ENCODE measurements at places on chromosomes 12 and 14.

DNA sequence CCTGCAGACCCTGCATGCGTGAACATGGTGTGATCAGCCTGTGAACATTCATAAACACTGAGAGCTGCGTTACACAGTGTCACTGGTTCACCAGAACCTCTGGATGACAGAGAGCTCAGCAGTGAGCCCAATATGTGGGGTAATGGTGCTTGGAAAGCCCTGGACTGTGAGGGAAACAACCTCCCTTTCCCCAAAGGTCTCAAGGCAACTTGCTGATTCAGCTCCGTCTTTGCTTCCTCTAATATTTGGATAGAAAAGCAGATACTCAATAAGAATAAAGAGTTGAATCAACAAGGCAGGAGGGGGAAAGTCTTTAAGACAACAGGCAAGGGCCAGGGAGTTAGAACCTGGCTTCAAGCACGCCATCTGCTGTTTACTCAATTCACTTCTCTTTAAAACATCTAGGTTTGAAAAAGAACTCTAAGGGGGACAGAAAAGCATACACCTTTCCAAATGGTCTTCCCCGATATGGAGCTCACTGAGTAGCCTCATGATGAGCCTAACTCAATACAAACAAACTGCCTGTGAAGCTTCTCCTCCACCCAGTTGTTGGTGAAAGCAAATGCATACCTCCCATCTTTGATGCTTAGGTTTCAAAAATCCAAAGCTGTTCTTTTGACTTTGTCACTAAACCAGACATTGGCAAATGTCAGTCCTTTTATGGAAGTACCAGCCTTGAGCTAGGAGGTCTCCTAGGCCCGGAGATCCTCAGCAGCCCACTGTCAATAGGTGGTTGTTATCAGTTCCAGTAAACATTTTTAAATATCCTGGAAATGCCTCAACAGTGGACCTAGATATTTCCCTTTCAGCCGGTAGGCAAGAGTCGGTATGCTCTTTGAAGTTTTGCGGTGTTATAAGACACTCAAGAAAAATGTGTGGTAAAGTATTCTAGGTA is 76.1 kb downstream of the SAMD4A start:
- no peak for DNase-seq

DNA sequence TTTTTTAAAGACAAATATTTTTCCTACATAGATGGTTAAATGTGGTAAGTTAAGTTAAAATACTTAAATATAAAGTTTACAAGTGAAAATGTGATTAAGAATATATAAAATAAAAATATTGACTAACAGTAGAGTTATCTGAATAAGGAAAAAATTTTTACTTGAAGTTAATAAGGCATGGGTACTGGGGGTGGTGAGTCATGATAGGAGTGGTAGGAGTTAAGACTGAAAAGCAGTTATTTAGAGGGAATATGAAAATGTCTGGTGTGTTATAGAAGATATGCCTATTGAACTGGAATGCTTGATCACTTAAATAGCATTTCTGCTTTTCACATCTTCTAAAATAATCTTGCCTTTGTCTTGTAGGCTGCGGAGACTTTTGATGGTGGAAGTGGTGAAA is 68.7 kb downstream of the CCDC91 start:
- no peak for DNase-seq

DNA sequence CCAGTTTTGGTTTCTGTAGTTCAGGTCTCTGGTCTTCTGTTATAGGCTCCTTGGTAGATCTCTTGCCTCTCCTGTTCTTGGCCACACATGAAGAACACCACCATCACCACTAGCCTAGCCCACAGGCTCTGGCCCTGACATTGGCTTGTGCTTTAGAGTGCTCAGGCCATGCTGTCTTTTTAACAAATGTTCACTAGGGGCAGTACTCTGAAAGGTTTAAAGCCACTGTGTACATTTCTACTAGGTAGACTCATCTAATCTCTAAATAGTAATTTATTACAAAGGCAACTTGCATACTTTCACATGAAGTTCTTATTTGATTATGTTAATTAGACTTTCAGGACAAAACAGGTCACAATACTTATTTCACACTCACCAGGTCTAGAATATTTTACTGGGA is 38.3 kb downstream of the PDE6H start:
- DNase-seq = no peak

DNA sequence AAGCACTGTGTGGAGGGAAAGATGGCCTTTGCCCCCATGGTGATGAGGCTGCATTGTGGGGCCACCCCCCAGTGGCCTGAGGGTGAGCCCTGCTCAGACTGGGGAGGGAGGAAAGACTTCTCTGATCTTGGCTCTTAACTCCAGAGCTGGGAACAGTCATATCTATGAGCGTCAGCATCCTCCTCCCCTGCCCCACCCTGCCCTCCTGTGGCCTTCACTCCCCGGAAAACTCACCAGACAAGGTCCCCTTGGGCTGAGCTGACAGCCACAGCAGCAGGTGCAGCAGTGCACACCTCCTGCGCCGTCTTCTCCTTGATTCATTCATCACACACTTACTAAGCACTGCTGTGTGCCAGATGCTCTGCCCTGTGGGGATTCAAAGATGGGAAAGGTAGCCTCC is 98.8 kb downstream of the B4GALNT3 start:
- DNase-seq = no peak

DNA sequence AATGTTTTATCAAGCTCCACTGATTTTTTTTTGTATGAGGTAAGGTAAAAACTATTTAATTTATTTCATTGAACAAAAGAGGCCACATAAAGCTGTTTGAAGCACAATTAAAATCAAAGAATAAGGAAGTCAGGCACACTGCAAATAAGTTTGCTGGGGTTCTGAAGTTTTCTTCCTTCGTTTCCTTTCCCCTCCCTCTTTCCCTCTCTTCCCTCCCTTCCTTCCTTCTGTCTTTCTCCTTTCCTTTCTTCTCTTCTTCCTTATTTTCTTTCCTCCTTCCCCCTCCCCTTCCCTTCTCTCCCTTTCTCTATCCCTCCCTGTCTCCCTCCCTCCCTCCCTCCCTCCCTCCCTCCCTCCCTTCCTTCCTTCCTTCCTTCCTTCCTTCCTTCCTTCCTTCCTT is 78.7 kb downstream of the ALX1 start:
- no peak for DNase-seq

DNA sequence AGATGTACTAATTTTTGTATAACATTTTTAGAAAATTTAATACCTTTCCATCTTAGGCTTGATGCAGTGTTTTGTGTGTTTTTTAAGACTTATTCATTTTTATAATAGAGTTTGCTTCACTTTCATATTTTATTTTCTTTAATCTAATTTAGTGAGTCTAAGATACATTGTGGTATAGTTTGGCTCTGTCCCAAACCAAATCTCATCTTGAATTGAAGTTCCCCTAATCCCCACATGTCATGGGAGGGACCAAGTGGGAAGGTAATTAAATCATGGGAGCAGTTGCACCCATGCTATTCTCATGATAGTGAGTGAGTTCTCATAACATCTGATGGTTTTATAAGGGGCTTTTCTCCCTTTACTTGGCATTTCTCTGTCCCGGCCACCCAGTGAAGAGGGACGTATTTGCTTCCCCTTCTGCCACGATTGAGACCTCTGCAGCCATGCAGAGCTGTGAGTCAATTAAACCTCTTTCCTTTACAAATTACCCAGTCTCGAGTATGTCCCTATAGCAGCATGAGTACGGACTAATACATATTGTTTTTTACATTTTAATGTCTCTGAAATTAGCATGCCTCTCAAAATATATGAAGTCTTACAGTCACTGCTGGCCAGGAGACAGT is 34.9 kb downstream of the GABARAPL1 start:
- DNase-seq = no peak

- no peak for DNase-seq
Observed at GRCh38 chr12:32895688-32896431, 717 bp downstream of the PKP2 start.

DNA sequence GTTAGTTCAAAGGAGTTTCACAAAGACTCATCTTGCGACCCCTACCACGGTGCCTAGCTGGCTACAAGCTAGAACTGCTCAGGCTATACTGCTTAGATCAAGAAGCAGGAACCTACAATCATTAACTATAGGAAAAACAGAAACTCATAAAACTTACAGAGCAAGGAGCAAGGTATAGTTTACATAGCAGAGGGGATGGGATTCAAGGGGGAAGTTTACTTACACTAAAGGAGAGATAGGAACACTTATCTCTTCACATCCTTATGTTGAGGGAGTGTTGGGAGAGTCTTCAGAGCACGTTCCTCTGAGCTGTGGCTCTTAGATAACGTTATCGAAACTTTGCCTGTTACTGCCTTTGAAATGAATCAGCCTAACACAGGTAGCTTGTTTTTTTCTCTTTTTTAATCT is 58.1 kb downstream of the FSCB start:
- DNase-seq = no peak

GRCh38 chr12:11885261-11886038 is 185.3 kb upstream of the BCL2L14 start:
- no peak for DNase-seq

DNA sequence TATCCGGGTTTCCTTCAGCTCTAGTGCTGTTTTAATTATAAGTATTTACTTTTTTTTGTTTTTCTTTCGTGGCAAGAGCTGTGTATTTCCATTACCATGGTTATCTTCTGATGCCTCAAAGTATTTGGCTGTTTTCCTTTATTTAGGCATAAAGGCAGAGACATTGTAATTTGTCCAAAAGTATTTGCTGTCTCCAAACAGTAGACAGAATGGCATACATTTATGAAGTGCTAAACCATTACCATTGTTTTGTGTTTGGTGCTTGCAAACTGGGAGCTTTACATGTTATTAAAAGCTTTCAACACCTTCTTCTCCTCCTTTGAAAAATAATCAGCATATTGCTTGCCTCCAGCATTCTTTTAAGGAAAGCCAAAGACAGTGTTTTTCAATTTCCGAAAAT is 46.3 kb downstream of the FLRT2 start:
- DNase-seq = no peak

- DNase-seq = no peak
Observed at GRCh38 chr14:97388408-97388807, 591.2 kb downstream of the VRK1 start.

- DNase-seq = no peak
Observed at GRCh38 chr14:68675233-68675577, 117.7 kb downstream of the ZFP36L1 start.

DNA sequence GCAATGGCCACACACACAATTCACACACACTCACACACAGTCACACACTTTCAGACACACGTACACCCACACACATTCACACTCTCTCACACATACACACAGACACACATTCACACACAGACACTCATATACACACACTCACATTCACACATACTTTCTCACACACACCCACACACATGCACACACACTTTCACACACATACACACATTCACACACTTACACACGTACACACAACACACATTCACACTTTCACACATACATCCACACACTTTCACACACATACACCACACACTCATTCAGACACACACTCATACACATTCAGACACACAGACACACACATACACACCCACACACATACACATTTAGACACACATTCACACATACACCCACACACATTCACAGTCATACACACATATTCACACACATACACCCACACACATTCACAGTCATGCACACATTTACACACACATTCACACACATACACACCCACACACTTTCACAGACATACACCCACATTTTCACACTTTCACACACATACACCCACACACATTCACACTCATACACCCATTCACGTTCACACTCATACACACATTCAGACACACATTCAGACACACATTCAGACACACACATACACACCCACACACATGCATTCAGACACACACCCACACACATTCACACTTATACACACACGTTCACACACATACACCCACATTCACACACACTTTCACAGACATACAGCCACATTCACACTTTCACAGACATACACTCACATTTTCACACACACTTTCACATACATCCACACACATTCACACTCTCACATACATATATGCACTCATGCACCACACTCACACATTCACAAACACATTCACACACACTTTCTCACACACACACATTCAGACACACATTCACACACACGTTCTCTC is 52.6 kb upstream of the C14orf180 start:
- DNase-seq = no peak

DNA sequence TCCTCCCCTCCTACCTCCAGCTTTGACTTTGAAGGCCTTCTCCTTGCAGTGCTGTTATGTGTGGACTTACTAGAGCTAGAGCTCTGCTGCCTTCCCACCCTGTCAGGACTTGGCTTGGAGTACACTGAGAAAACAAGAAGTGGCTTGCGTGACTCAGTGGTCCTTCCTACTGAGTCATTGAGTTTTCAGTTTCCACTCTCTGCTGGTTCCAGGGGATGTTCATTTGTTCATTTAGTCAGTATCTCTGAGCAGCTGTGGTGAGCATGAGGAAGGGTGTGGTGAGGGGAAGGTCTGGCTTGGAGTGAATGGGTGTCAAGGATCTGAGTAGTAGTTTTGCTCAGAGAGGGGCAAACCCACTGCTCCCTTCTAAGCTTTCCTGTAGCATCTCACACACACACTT is 17.2 kb upstream of the ELK3 start:
- DNase-seq = no peak

- no peak for DNase-seq
Observed at GRCh38 chr12:49881415-49882247, 22.1 kb downstream of the FAIM2 start.

DNA sequence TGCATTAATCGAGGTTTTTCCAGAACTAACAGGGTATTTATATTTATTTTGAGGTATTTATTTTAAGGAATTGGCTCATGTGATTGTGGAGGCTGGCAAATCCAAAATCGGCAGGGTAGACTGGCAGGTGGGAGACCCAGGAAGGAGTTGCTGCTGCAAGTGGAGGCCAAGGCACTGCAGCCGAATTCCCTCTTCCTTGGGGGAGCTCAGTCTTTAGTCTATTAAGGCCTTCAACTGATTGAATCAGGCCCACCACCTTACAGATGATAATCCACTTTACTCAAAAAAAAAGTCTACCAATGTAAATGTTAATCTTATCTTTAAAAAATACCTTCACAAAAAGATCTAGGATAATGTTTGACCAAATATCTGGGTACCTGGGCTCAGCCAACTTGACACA is 1.2 kb upstream of the OAS2 start:
- DNase-seq = no peak

GRCh38 chr12:70321191-70321590 is 44.9 kb upstream of the KCNMB4 start:
- DNase-seq = no peak

DNA sequence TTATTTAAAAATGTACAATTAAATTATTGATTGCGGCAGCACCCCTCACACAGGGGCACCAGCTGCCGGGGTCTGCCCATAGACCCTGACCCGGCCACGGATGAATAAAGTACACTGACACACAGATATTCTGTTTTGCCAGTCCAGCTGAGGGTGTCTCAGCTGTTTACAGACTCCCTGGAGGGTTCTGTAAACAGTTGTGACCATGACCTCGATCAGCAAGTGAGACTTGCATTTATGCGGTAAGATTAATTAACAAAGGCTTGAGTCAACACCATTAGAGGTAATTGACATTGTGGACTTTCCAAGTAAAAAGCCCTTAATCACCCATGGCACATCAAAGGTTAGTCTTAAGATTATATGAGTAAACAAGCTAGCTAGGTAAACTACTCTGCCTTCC is 94.3 kb downstream of the FUT8 start:
- DNase-seq = no peak

GRCh38 chr12:3523728-3524127 is 32.7 kb downstream of the PRMT8 start:
- no peak for DNase-seq

Data from stimulated activated CD8-positive, alpha-beta memory T cell treated with anti-CD3 and anti-CD28 coated beads, Interleukin-4, amount 100 ng/mL, for 1 hour (primary cell).